CD4-positive, alpha-beta T cell treated with Interleukin-21 for 1 hour (primary cell): ENCODE measurements at places on chromosomes 16 and 17.

GRCh38 chr17:3678821-3679530, 10.4 kb downstream of the EMC6 start:
- DNase-seq, result no peak

GRCh38 chr17:62139141-62139540, 74.1 kb upstream of the MED13 start:
- no peak for DNase-seq

GRCh38 chr16:70454222-70455034, at the start of gene FCSK:
FCSK (plus strand) TSS chr16:70454595; CDS start chr16:70463191, 8,596 bp downstream.
- DNase-seq, result peak; percentile 67

- DNase-seq, result no peak
Measured at GRCh38 chr16:920717-921116, 50.1 kb downstream of the LMF1 start.

DNA sequence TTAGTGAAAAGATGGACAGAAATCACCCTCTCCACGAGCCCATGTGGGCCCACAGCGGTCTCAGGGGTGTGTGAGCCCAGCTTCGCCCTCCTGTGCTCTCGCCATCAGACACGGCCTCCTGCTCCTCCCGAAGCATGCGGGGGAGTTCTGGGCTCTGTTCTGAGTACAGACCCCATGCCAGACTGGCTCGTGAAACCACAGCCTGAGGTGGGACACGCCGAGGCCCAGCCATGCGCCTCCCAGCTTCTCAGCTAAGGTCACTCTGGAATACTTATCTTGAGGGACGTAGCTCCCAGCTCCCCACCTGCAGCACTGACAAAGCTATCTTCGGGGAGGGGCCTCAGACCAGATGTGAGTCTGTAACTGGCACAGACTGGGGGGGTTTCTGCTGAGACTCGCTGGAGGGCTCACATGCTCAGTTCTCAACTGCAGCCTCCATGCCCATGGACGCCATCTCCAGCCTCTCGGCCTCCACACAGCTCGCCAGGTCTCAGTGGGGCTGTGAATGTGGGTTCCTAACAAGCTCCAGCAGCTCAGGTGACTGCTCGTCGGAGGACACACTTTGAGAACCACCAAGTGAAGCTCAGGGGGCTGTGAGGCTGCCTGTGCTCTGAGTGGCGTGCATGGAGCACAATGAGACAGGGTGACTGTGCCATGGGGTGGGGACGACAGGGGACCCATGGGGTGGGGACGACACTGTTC, 95.2 kb downstream of the ZNF778 start:
- no peak for DNase-seq

GRCh38 chr17:67712375-67712774, 5.4 kb upstream of the NOL11 start:
- DNase-seq, result no peak

GRCh38 chr17:63450551-63450950, 4.4 kb upstream of the CYB561 start:
- no peak for DNase-seq

DNA sequence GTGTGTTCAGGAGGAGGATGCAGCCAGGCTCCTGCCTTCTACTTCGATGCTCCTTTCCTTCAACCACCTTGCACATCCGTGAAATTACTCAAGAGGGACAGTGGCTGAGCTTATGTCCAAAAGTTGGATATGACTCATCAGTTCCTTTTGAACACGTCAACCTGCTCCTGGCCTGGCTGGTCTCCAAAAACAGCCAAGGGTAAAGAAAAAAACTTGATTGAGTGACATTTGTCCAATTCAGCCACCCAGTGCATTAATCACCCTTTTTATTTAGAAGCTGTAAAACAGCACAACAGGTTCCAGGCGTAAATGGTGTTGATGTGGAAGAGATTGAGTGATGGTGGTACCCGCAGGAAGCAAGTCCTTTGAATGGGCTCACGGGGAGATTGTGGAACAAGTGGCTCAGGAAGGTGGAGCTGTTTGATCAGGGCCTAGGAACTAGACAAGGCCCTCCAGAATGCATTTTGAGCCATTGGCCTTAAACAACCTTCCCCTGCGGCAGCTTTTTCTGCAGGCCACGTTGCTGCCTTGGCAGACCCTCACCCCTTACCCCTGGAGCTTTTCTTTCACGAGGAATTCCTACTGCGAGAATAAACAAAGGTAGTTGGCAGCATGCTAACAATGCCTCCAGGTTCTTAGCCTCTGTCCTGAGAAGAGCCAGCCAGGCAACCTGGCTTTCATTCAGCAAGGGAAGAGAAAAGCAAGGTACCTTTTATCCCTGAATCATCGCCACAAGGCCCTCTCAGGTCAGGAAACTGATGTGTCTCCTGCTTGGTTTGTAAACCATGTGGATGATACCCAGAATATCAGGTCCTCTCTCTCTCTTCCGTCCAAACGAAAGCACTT, 173.3 kb upstream of the CACNG5 start:
- no peak for DNase-seq

- DNase-seq, result peak; percentile 49
Measured at GRCh38 chr17:63961355-63962212, 11.1 kb downstream of the SCN4A start.

GRCh38 chr16:70552675-70553074, 29.1 kb downstream of the SF3B3 start:
- no peak for DNase-seq

GRCh38 chr16:73713778-73714495, 582.7 kb upstream of the PSMD7 start:
- DNase-seq, result no peak

GRCh38 chr16:7321661-7322060, 11.0 kb upstream of the RBFOX1 start:
- no peak for DNase-seq

DNA sequence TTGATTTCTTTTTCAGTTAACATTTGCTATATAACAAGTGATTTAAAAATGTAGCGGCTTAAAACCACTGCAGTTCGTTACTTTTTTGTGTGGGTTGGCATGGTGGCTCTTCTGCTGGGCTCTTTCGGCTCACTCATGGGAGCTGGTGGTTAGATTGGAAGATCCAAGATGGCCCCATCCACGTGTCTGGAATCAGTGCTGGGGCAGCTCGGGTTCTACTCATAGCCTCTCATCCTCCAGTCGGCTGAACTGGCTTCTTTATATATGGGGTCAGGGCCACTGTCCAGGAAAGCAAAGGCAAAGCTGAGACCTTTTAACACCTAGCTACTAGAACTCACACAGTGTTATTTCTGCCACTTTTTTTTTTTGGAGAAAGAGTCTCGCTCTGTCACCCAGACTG, 73.8 kb downstream of the SNX29 start:
- no peak for DNase-seq

DNA sequence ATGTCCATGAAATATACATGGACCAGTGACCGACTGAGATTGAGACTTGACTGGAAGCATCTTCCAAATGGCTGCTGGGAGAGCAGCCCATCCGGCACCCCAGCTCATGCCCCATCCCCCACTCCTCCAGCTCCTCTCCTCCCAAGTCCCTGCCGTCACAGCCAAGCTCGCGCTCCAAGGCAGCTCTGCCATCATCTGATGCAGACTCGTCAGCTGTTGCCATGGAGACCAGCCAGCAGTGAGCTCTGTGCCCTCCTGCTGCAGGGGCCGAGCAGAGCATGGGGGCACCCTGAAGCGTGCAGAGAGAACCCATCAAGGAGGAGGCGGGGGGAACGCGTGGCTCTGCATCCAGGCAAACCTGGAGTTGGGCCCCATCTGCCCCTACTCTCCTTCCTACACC, 74.5 kb upstream of the TNRC6C start:
- peak; percentile 44 for DNase-seq

DNA sequence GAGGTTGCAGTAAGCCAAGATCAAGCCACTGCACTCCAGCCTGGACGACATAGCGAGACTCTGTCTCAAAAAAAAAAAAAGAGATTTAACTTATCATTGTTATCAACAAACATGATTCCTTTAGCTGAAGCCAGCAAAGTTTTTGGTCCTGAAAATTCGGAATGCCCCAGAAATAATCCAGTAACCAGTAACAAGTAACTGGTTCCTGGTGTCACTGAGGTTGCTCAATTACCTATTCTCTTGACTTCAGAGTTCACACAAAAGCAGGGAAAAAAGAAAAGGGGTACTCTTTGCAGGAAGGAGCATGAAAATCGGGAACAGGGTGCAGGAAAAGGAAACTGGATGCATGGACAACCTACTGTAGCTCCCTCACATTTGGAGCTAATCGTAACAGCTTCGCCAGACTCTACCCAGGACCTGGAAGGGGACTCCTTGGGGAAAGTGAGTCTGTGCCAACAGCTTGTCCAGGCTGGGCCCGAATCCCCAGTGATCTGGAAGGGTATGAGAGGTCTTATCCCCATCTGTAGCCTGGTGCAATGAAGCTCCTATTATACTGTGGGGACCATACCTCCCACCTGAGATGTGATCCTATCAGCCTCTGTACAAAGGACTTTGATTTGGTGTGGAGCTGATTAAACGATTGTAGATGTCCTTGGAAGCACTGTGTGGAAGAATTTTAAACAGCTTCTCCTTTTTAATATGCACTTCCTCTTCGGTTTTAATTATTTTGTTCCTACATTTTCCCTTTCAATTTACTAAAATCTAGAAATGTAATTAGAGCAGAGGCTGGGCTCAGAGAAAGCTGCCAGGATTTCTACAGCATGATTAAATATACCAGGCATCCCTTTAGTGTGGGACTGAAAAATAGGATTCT, 3.4 kb upstream of the SPOP start:
- no peak for DNase-seq

DNA sequence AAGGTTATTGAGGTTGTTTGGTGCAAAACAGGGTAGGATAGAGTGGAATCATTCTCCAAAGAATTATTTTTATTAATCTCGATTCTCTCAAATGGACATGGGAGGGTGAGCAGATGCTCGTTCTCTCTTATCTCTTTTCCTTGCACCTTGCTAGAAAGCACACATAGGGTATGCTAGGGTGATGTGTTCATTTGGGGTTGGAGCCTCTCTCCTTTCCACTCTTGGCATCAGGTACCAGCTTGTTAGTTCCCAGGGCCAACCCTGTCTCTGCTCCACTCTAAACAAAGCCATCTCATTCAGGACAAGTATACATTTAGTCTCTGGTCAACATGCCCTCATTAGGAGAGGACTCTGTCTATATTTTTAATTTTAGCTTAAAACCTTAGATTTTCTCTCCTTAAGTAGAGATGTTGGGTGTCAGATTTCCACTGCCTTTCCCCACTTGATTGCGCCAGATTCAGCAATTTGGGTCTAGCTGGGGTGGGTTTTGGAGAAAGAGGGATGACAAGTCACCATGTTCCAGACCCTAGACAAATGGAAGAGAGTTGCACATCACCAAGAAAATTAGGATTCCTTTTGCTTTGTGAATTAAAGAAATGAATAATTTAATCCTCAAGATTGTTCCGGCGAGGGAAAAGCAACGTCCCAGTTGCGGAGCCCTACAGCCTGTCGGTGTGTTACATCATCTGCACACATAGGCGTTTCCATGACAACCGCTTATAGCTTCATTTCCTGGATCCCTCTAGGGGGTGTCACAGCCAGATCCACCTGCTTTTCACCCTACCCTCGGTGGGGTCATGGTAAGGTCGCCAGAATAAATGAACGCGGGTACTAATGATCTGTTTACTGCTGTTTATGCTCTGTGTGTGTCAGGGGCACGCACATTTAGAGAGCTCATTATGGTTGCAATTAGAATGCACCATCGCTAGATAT, 41.6 kb downstream of the SNX11 start:
- DNase-seq, result no peak

DNA sequence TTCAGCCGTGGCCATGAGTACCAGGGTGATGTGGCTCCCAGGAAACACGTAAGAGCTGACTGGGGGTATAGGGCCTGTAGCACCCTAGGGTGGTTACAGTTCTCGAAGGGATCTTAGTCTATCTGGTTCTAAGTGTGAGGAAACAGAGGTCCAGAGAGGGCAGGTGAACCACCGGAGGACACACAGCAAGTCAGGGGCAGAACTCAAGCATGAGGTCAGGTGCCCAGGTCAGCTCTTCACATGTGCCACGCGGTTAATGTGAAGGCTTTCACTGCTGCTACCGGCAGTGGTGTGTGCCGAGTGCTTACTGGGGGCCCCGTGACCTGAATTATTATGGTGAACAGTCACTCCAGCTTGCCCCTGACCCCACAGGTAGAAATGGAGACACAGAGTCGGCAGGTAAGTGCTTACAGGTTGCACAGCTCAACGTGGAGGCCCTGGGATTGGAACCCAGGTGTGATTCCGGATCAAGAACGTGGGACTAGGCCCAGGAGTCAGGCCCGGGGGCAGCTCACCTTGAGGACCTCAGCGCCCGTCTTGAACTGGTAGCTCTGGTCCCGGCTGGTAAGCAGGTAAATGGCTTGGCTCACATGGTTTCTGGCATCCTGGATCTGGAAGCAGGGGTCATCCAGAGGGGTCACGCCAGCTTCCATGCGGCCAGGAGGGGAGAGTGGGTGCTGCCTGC, 3.1 kb downstream of the ROGDI start:
- no peak for DNase-seq

DNA sequence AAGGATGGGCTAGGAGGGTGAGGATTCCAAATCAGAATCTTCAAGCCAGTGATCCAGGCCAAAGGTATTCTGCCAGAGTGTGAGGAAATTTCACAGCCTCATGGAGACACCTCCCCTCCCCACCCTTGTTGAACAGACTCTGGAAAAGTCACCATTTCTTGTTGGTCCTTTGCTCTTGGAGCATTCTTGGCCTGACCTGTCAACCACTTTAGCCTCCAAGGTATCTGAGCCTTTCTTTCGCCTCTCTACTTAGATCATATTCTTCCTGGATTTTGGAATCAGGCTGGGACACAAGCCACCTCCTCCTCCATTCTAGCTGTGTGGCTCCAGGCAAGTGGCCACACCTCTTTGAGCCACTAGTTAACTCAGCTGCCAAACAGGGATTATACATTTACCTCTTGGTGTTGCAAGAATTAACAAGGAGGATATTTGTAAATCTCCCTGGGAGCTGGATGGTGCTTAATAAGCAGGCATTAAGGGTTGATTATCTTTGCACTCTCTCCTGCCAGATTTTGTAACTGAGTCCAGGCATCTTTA, 193.5 kb downstream of the WWOX start:
- no peak for DNase-seq

DNA sequence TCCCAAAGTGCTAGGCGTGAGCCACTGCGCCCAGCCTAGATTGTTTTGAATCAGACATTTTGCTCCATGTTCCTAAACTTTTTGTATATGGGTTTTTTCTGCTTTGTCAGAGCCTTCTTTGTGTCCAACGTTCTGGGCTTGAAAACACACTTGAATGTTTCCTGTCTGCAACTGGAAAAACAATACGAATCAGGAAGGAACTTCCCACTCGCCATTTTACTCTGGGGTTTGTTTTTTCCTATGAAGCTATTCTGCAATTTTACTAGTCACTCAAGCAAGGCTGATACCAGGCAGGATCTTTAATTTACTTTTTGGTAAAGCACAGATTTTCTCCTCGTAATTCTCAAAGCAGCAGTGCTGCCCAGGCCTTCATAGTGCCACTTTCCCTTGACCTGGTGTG, 31.6 kb downstream of the ARHGAP17 start:
- DNase-seq, result no peak

DNA sequence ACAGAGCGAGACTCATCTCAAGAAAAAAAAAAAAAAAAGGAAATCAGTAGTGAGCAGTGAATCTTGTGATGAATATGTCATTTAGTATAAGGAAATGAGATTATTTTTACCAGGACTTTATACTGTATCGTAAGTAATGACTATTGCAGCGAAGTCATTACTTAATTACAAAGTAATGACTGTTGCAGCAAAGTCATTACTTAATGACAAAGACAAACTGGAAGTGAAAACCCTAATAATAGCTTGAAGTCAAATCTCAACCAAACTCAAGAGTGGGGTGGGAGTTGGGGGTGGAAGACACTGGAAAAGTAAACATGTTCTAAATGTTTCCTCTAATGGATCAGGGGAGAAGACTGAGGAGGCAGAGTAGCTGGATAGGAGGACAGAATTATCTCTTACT, 76.5 kb downstream of the ARHGAP44 start:
- no peak for DNase-seq
